ENCODE measurements at places on chromosomes 11 and 22.

DNA sequence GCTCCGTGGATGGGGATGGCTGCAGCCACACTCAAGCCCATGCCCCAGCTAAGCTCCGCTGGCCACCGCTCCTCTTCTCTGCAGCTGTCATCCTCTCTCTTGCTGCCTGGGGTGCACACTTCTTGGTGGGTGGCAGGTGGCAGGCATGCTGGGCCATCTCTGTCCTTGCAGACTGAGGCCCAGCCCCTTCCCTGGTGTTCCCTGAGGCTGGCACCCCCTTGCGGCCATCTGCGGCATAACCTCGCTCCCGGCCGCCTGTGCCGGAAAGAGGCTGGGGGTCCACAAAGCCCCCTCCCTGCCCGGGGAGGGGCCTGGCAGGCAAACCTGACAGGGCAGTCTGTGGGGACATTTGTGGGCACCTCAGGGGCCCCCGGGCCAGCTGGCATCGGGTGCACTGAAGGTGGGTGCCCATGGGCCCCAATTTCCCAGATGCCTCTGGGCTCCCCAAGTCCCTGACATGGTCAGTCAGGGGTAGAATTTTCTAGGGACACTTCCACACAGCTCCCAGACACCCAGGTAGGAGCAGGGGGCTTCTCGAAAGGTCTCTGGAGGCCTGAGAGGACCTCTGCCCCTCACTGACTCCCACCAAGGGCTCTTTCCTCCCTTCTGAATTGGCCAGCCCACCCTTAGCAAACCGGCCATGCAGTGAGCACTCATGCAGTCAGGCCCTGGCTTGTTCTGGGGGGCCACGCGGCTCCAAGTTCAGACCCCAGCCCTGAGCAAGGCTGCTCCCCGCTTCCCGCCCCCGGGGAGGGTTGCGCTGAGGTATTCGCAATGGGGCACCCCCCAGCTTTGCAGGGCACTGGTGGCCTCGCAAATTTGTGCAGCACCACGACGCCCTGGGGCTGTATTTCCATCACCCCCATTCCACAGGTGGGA, 23.5 kb upstream of the TH start:
- peak; percentile 87 for DNase-seq

DNA sequence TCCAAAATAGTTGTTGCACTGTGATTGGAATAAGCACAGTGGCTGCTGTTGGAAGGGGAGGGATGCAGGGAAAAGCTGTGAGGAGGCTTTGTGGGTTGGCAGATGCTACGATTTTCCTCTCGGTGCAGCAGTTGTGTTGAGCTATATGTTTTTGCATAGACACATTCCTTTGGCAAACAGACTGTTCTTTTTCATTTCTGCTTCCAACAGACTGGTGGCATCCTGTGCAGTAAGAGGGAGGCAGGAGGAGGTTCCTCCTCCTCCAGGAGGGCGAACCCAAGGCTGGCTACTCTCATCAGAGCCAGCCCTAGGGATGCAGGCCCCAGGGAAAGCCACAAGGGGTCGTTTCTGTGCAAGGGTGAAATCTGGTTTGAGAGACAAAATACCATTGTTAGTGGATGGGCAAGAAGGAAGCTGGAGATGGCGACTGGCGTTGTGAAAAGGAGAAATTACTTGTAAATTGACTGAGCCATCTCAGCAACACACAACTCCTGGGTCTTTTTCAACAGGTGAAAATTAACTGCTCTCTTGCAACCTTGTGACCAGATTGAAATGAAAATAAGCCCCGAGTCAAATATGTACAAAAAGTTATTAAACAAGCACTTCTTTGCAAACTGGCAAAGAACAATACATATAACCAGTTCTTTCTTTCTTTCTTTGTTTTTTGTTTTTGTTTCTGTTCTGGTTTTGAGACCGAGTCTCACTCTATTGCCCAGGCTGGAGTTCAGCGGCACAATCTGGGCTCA, 26.5 kb upstream of the UBASH3B start:
- DNase-seq = peak; percentile 81

DNA sequence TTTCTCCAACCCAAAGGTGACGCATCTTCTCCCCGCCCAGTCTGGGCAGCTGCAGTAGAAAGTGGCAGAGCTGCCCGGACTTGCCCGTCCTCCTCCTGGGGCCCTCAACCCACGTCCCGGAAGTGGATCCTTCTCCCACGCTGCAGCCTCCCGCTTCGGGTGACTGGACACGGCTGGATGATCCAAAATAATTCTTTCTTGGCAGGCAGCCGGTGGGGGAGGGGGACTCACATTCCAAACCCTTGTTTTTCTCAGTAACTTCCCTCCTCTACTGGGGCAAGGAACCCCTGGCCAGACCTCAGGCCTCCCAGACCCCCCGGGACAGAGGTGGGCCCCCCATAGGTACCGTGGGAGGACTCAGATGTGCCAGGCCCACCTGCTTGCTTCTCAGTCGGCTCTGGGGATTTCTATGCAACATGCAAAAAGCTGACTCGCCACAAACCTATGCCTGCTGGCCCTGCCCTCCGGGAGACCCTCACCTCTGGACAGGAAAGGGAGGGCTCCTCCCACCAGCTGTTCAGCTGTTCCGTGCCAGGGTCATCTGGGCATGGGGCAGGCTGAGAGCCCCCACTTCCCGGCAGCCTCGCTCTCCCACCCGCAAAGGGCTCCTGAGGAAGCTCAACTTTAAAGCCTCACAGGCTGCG, 1.4 kb downstream of the PLXNB2 start:
- no peak for DNase-seq

DNA sequence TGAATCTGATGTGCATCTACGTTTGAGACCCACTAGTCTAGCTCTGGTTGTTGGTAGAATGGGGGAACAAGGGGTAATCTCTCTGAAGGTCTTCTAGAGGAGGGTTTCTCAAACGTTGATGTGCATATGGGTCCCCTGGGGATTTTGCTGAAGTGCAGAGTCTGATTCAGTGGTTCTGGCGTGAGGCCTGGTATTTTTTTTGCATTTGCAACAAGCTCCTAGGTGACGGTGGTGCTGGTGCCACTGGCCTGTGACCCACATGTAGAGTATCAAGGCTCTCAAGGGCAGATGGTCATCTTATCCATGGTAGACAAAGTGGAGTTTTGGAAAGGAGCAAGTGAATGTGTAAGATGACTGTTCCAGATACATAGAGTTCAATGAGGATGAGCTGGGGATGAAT, 97.1 kb downstream of the CEP164 start:
- DNase-seq = no peak

All from WTC11 (cell line).